ENCODE measurements at places on chromosomes 5 and 9. TPM values are rescaled to one million over a fixed set of nuclear protein-coding genes. Genes with fewer than 3 reads are reported as not detected.

ZCCHC10 gene
- 12.3 TPM for total RNA-seq

IL13 gene
- total RNA-seq: not detected

SLC22A4 gene
- total RNA-seq: 1.1 TPM

IFNA21 gene
- total RNA-seq: not detected

BASP1 gene
- total RNA-seq: 163 TPM

IL33 gene
- total RNA-seq: 44.6 TPM

SLC36A3 gene
- total RNA-seq: not detected

FGFR4 gene
- 0.62 TPM for total RNA-seq

DOK3 gene
- total RNA-seq: 0.62 TPM

SLC45A2 gene
- total RNA-seq: under 0.01 TPM

LCN2 gene
- total RNA-seq: not detected

PRDM9 gene
- total RNA-seq: not detected

HMMR gene
- total RNA-seq: 99.1 TPM

RC3H2 gene
- 43.6 TPM for total RNA-seq

EDIL3 gene
- 4.8 TPM for total RNA-seq

RETREG1 gene
- 6.6 TPM for total RNA-seq

MELK gene
- total RNA-seq: 17.2 TPM

FOXD4L5 gene
- not detected for total RNA-seq

PCSK1 gene
- 0.89 TPM for total RNA-seq

MLLT3 gene
- total RNA-seq: 37.8 TPM

HNRNPA0 gene
- 14.2 TPM for total RNA-seq

SPOCK1 gene
- 42.7 TPM for total RNA-seq

TAF11L14 gene
- total RNA-seq: not detected

PLPP6 gene
- 6.8 TPM for total RNA-seq

STPG3 gene
- total RNA-seq: not detected

YTHDC2 gene
- 26.2 TPM for total RNA-seq

BNC2 gene
- total RNA-seq: 33.9 TPM

CCDC183 gene
- total RNA-seq: 0.37 TPM

IRX1 gene
- total RNA-seq: not detected

GRIN3A gene
- not detected for total RNA-seq

LCN9 gene
- not detected for total RNA-seq

TAF11L10 gene
- not detected for total RNA-seq

UHRF2 gene
- 102 TPM for total RNA-seq

GNA14 gene
- total RNA-seq: under 0.01 TPM

ORM2 gene
- not detected for total RNA-seq

CAMK2A gene
- 1.8 TPM for total RNA-seq

SH3RF2 gene
- 1.2 TPM for total RNA-seq

SAPCD2 gene
- 7.1 TPM for total RNA-seq

TAF1L gene
- under 0.01 TPM for total RNA-seq

PALM2AKAP2 gene
- total RNA-seq: 20.4 TPM

OBP2B gene
- not detected for total RNA-seq

KCNV2 gene
- not detected for total RNA-seq

PCDHGA12 gene
- total RNA-seq: 21.5 TPM

GRXCR2 gene
- total RNA-seq: not detected

SLC36A2 gene
- total RNA-seq: not detected
